ENCODE measurements at places on chromosomes 4 and X.
A peak's percentile ranks its signal among the peaks of the same experiment; 100 is the strongest.

- DNase-seq, result no peak
Measured at GRCh38 chr4:173530326-173531085, 477 bp upstream of the HAND2 start.

- no peak for DNase-seq
Measured at GRCh38 chr4:82585690-82586435, 24.1 kb upstream of the TMEM150C start.

DNA sequence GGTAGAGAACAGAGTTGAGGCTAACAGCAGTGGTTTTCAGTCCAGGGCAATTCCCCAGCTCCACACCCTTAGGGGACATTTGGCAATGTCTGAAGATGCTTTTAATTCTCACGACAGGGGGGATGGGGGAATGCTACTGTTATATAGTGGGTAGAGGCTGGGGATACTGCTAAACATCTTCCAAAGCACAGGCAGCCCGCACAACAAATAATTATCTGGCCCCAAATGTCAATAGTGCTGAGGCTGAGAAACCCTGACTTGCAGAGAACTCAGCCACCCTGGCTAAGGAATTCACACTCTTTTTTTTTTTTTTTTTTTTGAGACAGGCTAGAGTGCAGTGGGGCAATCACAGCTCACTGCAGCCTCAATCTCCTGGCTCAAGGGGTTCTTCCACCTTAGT lies 60.6 kb downstream of the POLR2B start:
- no peak for DNase-seq

GRCh38 chr4:41991916-41992767 lies 1.8 kb downstream of the SLC30A9 start:
- DNase-seq, result peak; percentile 51

DNA sequence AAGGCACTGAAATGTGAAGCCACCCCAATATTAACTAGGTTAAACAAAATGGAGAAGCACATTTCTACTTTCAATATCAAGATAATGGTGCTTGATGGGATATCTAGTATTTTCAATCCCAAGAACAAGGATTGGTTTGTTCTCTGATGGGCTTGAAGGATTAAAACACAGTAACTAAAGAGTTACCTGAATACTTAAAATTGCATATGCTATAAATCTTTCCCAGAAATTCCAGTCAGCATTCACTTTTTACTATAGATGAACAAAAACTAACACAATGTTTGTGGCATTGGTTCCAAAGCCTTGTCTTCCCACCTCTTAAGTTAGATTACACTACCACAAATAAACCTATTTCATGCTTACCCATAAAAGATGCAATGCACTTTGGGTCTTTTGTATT lies 3.9 kb upstream of the PCDH10 start:
- no peak for DNase-seq

- peak; percentile 56 for DNase-seq
Measured at GRCh38 chr4:140052050-140052449, 101.9 kb downstream of the MAML3 start.

GRCh38 chr4:95701500-95702170 lies 138.3 kb upstream of the PDHA2 start:
- peak; percentile 23 for DNase-seq

DNA sequence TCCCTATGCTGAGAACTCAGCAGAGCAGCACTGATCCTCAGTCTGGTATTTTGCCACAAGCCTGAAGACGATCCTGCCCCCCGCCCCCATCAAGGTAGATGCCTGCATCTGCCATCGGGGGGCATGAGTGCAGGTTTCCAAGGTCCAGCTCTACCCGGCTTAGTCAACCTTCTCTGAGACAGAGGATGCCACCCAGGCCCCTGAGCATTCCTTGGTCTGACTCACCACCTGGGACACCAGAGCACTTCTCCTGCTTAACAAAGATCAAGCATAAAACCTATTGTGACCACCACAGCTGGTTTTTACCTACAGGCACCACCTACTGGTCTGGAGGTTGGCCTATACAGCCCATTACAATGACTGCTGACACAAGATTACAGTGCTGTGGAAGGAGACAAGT lies 1168.1 kb downstream of the PCDH19 start:
- DNase-seq, result no peak

GRCh38 chrX:1462596-1463251 lies 10.0 kb upstream of the ASMTL start:
- peak; percentile 79 for DNase-seq

GRCh38 chrX:118978451-118978850 lies 4.0 kb downstream of the LONRF3 start:
- DNase-seq, result no peak

- DNase-seq, result peak; percentile 94
Measured at GRCh38 chr4:15598644-15599043, 56.5 kb downstream of the FBXL5 start.

DNA sequence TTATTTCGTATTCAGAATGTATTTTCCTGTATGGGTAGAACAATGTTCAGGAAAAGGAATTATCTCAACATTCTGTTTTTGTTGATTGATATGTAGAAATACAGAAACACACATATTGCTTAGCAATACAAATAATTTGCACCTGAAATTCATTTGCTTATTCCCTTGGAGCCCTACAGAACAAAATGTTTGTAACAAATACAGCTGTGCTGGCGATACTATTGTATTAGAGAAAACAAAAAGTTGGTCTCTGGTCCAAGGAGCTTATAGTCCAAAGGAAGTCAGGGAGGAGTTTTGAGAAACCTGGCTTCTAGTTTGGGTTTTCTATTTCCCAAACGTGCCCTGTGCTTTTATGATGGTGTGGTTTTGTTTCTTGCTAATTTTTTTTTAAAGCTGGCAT lies 37.8 kb upstream of the CAPN6 start:
- no peak for DNase-seq

DNA sequence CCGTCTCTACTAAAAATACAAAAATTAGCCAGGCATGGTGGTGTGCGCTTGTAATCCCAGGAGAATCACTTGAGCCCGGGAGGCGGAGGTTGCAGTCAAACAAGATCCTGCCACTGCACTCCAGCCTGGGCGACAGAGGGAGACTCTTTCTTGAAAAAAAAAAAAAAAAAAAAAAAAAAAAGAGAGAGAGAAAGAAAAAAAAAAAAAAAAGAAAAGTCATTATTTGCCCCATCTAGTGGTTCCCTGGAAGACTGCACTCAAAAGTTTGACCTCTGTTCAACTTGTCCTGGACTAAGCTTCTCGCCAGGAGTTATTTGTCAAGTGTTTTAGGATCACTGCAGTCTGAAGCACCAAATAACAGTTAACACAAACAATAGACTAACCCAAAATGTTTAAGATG lies 45.3 kb upstream of the KCTD8 start:
- DNase-seq, result no peak

- DNase-seq, result no peak
Measured at GRCh38 chr4:37795581-37796195, 30.8 kb upstream of the PGM2 start.

GRCh38 chr4:149345424-149345823 lies 470.2 kb downstream of the IQCM start:
- no peak for DNase-seq

- DNase-seq, result no peak
Measured at GRCh38 chr4:71980976-71981375, 50.8 kb upstream of the NPFFR2 start.

DNA sequence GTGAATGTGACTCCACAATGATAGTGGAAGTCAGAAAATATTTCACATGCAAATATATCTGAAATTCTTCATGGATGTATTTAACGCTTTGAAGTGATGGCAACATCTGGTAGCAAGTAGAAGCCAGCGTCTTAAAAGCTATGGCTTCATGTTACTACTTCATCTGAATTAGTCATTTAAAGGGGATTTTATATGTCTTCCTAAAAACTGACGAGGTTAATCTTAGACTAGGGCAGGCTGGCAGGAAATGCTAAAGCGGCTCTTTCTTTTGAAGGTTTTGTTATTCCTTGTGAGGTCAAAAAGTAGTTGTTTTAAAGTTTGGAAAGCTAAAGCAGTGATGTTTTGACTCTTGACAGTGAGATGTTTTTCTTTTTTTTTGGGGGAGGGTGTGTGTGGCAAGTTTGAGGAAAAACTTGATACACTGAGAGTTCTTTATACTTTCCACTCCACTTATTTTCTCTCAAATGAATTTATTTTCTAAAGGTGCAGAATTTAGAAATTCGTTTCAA lies 22.6 kb downstream of the PLS3 start:
- DNase-seq, result peak; percentile 62

- DNase-seq, result no peak
Measured at GRCh38 chrX:115018040-115018647, 728 bp upstream of the IL13RA2 start.

GRCh38 chr4:113157086-113157857 lies 107.8 kb downstream of the ANK2 start:
- DNase-seq, result no peak

DNA sequence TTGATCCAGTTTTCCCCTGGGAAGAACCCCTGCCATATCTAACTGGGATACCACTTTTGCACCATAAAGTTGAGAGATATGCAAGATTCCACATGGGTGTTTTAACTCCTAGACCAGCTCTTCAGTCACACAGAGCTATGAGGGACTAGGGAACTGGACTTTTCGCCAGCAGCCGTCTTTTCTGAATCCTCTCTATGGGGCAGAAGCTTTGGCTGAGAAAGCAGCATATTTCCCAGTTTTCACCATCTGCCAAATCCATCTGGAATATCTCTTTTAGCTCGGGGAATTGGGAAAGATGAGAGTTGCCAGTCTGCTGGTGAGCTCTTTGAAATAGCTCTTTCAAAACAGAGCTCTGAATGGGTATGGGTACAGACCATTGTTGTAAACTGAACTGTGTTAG lies 20.9 kb downstream of the APOOL start:
- DNase-seq, result no peak

- no peak for DNase-seq
Measured at GRCh38 chrX:129000018-129000417, 523.3 kb downstream of the SMARCA1 start.

- no peak for DNase-seq
Measured at GRCh38 chr4:80852061-80852460, 178.4 kb upstream of the BMP3 start.

DNA sequence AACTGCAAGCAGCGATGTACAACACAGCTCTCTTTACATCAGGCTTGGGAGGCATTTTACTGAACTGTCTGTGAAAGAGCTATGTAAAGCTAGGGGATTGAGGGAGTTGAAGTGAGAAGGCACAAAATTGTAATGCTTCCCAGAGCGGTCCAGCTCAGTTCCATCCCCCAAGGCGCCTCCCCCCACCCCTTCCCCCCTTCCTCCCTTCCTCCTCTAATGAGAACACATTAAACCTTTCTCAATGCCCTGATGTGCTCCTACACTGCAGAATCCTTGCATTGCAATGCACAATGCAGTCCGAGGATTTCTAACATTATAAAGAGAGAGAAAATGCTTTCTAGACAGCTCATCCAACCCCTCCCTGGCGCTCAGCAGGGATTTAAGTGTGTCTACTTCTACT lies 73.9 kb downstream of the CXXC4 start:
- DNase-seq, result peak; percentile 4

DNA sequence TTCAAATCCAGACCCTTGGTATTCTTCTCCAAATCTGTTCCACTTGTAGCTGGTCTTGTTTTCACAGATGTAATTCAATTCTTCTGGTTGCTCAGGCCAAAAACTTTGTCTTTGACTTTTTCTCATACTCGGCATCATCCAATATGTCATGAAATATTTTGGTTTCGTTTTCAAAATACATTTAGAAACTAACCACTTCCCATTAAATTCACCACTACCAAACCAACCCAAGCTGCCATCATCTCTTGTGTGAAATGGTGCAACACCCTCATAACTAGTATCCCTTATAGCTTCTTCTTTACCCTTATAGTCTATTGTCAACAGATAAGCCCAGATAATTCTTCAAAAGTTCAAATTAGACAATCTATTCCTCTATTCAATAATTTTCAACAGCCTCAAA lies 192.1 kb downstream of the PRR32 start:
- no peak for DNase-seq

GRCh38 chrX:102995316-102995715 lies 58.2 kb downstream of the RAB40AL start:
- no peak for DNase-seq
